ENCODE measurements at places on chromosomes 4 and X.

DNA sequence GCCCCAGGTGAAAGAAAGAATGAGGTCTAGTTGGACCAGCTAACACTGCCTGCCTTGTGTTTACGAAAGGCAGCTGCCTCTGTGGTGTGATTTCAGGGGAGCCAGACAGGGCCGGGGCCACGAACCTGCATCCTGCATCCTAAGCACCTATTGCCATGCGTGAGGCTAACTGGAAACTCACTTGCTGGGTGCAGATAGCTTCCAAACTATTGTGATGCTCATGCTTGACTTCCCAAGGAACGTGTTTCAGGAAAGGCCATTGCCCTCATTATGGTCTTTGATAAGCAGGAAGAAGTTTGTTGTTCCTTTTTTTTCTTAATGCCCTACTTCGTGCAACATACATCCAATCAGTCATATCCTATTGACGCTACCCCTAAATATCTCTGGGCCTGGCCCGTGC is 2.3 kb upstream of the IRF2 start:
- no peak for DNase-seq

GRCh38 chrX:132592880-132593279 is 104.0 kb upstream of the MBNL3 start:
- DNase-seq, result no peak

DNA sequence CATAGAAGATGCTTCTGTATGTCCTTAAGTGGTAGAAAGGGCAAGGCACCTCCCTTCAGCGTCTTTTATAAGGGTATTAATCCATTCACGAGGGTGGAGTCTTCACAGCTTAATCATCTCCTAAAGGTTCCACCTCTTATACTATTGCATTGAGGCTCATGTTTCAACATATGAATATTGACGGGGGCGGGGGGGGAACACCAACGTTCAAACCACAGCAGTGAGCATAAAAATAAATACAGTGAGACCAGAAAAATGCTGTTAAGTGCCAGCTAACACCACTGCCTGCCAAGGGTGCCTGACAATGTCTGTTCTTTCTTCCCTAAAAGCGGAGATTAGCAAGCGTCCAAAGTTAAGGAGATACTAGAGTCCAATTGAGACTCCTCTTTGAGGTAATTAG is 323.3 kb downstream of the STK32B start:
- DNase-seq, result no peak

GRCh38 chr4:104302731-104303130 is 192.0 kb downstream of the CXXC4 start:
- no peak for DNase-seq

- no peak for DNase-seq
Measured at GRCh38 chr4:139922406-139923024, 231.5 kb downstream of the MAML3 start.

- DNase-seq, result no peak
Measured at GRCh38 chrX:43552156-43552555, 103.9 kb upstream of the MAOA start.

GRCh38 chrX:30568136-30568535 is 9.4 kb downstream of the TASL start:
- DNase-seq, result no peak

- no peak for DNase-seq
Measured at GRCh38 chr4:139142087-139142486, 34.9 kb downstream of the ELF2 start.

GRCh38 chrX:49988143-49988542 is 65.7 kb downstream of the CLCN5 start:
- no peak for DNase-seq

- no peak for DNase-seq
Measured at GRCh38 chr4:146495269-146495668, 26.5 kb downstream of the SLC10A7 start.

Measured in lower lobe of right lung (tissue), 2 donors.